ENCODE measurements at places on chromosomes 6 and 20. TPM values are rescaled to one million over a fixed set of nuclear protein-coding genes. Genes with fewer than 3 reads are reported as not detected.

DNA sequence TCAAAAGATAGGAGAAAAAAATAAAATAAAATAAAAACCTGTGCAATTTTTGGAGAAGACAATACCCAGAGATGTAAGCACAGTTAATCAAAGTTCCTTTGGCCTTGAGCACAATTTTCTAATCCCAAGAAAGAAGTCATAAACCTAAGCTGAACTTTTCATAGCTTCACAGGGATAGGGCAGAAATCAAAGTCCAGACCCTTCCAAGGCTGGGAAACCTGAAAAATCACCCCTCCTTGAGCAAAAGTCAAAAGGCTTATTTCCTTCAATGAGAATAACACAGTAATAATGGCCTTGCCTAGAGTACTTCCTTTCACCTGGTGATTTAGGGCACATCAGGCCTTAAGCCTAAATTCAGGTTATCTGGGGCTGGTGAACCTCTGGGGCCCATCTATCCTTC lies 415.0 kb upstream of the BTBD3 start:
- DNase-seq = no peak
- no peak overlapping the region for H3K4me3 ChIP-seq
- H3K36me3 ChIP-seq = no peaks in the 10 kb centered on the region
- peaks cover 18% of the 10 kb centered on the region for H3K4me1 ChIP-seq
- H3K27me3 ChIP-seq = no peaks in the 10 kb centered on the region
- no peak overlapping the region for H3K27ac ChIP-seq

FAM83B gene
- 5.3 TPM for total RNA-seq

- H3K27me3 ChIP-seq = no peaks in the 10 kb centered on the region
- no peak overlapping the region for H3K27ac ChIP-seq
- no peaks in the 10 kb centered on the region for H3K36me3 ChIP-seq
- DNase-seq = peak; percentile 38
Measured at GRCh38 chr20:24164360-24164759, 175.8 kb upstream of the GGTLC1 start.

DNA sequence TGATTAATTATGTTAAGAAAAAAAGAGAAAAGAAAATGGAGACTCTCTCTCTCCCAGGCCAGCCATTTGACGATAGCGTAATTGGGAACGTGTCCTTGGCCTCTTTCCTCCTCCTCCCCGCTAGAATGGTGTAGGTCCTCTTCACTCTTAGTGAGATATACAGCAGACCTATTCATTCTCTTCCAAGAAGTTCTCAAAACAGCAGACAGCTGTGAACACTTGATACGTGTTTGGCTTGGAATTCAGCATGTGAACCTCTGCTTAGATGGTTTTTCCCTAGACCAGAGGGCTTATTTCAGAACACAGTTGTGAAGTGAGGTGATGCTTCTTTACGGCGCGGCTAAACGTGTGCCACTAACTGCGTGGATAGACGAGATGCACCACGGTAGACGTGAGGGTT lies 32.6 kb upstream of the TULP4 start:
- H3K4me3 ChIP-seq = no peak overlapping the region
- no peak overlapping the region for H3K27ac ChIP-seq
- no peaks in the 10 kb centered on the region for H3K36me3 ChIP-seq
- DNase-seq = no peak
- peaks cover 26% of the 10 kb centered on the region for H3K4me1 ChIP-seq
